ENCODE measurements at places on chromosomes 3 and 15. TPM values are rescaled to one million over a fixed set of nuclear protein-coding genes. Genes with fewer than 3 reads are reported as not detected.
A peak's percentile ranks its signal among the peaks of the same experiment; 100 is the strongest.

Gene MYH15
- total RNA-seq: not detected

DNA sequence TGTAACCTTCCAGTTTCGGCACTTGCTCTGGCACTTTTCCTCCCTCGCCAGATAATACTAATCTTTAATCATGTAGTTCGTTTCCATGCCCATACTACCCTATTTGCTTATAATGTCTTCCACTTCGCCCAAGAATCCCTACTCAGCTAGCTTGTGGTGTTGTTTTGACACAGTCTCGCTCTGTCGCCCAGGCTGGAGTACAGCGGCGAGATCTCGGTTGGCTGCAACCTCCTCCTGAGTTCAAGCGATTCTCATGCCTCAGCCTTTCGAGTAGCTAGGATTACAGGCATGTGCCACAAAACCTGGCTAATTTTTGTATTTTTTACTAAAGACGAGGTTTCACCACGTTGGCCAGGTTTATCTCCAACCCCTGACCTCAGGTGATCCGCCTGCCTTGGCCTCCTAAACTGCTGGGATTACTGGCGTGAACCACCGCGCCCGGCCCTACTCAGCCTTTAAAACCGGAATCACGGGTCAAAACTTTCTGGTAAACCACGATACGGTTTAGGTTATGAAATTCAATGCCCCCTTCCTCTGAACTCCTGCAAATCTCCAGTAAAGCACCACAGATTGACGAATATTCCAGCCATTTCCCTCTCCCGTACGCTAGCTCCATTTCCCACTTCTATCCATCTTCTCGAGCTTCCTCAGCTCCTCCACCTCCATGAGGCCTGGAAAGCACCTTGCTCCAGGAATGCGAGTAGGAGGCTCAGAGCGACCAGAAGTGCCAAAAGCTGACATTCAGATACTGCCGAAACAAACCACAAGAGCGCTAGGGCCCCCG, 878 bp upstream of the RAD51 start:
- DNase-seq: peak; percentile 4
- H3K27me3 ChIP-seq: no peaks in the 10 kb centered on the region
- peaks cover 9% of the 10 kb centered on the region for H3K36me3 ChIP-seq
- peak overlapping the region; percentile 95 for H3K27ac ChIP-seq
- H3K4me3 ChIP-seq: peak overlapping the region; percentile 81

GRCh38 chr3:168124291-168124690, 28.6 kb upstream of the GOLIM4 start:
- no peaks in the 10 kb centered on the region for H3K27me3 ChIP-seq
- H3K4me3 ChIP-seq: no peak overlapping the region
- no peaks in the 10 kb centered on the region for H3K4me1 ChIP-seq
- DNase-seq: no peak
- no peak overlapping the region for H3K27ac ChIP-seq
- no peaks in the 10 kb centered on the region for H3K36me3 ChIP-seq

Gene TRH
- total RNA-seq: not detected

Gene COX17
- total RNA-seq: 48.9 TPM

GRCh38 chr15:58203537-58203936, 65.4 kb downstream of the AQP9 start:
- no peak overlapping the region for H3K27ac ChIP-seq
- H3K4me1 ChIP-seq: peaks cover under 1% of the 10 kb centered on the region
- no peaks in the 10 kb centered on the region for H3K36me3 ChIP-seq
- DNase-seq: no peak

- no peak for DNase-seq
- H3K4me3 ChIP-seq: no peak overlapping the region
- no peaks in the 10 kb centered on the region for H3K4me1 ChIP-seq
- H3K36me3 ChIP-seq: no peaks in the 10 kb centered on the region
- H3K27me3 ChIP-seq: no peaks in the 10 kb centered on the region
Observed at GRCh38 chr3:161199926-161200325, 21.2 kb upstream of the NMD3 start.

GRCh38 chr3:160128056-160128455, 97.2 kb upstream of the C3orf80 start:
- no peaks in the 10 kb centered on the region for H3K36me3 ChIP-seq
- no peak overlapping the region for H3K4me3 ChIP-seq
- no peak overlapping the region for H3K27ac ChIP-seq
- DNase-seq: no peak

DNA sequence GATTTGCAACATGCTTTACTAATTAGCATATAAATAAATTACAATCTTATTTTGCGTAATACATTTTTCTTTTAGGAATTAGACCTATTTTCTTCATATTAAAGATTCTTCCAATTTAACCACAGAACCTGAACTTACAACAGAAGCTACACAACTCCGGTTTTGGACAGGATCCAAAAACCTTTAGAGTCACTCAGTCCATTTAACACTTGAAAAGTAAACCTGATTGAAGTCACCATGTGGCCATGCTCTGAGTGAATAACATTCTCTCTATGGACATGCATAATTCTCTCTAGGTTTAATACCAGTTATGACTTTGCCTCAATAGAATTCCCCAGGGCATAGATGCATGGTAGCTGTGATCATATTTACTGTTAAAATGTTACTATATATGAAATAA, 751.0 kb downstream of the VGLL3 start:
- no peaks in the 10 kb centered on the region for H3K4me1 ChIP-seq
- no peaks in the 10 kb centered on the region for H3K36me3 ChIP-seq
- H3K4me3 ChIP-seq: no peak overlapping the region
- H3K27ac ChIP-seq: no peak overlapping the region
- H3K27me3 ChIP-seq: no peaks in the 10 kb centered on the region
- no peak for DNase-seq

GRCh38 chr3:115576325-115576875, 46.9 kb upstream of the GAP43 start:
- no peak overlapping the region for H3K4me3 ChIP-seq
- no peak overlapping the region for H3K27ac ChIP-seq
- no peak for DNase-seq
- H3K27me3 ChIP-seq: no peaks in the 10 kb centered on the region
- H3K4me1 ChIP-seq: no peaks in the 10 kb centered on the region

Gene MAP6D1
- total RNA-seq: 3.1 TPM

Gene SEMA6D
- total RNA-seq: not detected

DNA sequence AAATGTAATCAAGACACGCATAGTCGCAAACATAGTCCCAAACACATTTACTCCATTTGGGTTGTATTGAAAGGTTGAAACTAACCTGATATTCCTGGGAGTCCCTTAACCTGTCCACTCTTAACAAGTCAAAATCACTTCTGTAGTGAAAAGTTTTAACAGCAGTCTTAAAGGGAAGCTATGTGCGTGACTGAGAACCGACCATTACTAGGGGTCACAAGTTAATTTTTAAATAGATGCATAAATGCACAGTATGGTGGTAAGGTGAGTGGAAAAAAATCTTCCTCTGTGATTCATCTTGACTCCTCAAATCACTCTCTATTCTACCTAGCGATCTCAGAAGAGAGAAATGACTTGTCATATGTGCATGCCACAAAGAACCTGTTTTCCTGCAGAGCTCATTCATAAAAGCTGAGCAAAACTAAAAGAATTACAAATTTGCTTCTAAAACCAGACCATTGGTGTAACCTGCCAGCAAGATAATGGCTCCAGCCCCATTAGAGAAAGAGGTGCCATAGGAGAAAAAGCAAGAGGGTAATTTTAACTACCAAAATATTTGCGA, 4.8 kb downstream of the GPR15 start:
- H3K4me1 ChIP-seq: peaks cover 17% of the 10 kb centered on the region
- DNase-seq: no peak
- no peak overlapping the region for H3K27ac ChIP-seq
- no peaks in the 10 kb centered on the region for H3K36me3 ChIP-seq
- H3K27me3 ChIP-seq: no peaks in the 10 kb centered on the region

Gene CTNNB1
- total RNA-seq: 175 TPM

DNA sequence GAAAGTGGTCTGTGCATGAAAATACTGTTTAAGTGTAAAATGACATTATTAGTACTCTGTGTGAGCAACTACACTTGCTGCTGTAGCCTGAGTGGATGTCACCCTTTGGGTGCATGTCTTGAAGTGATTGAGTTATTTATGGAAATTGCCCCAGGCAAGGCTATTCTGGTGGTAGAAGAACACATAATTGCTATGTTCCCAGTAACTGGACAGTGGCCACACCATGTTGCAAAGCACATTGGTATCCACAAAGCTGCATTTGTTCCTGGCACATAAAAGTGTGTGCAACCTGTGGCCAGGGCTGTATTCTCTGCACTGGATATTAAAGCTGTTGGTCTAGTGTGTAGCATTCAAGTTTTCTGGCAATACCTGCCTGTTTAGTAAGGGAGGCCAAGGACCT, 23.8 kb downstream of the MTMR14 start:
- no peaks in the 10 kb centered on the region for H3K4me1 ChIP-seq
- H3K27ac ChIP-seq: no peak overlapping the region

- H3K27ac ChIP-seq: no peak overlapping the region
- no peaks in the 10 kb centered on the region for H3K4me1 ChIP-seq
- no peak for DNase-seq
- no peaks in the 10 kb centered on the region for H3K27me3 ChIP-seq
Observed at GRCh38 chr3:43641306-43642114, 19.7 kb upstream of the ANO10 start.

DNA sequence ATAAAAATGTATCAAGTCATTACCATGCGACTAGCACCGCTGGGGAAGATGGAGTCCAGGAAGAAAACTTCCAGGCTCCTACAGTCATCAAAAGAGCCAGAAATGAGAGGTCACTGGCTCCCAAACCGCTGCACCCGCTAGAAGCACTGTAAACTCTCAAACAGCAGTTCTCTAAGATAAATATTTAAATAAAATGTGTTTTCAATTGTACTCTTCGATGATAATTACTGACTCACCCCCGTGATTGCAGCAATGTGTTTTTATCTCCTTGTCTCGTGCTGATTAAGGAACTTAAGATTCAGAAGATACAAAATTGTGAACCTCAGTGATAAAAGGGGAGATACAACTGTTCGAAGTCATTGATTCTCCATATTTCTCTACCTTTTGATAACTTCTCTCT, 45.8 kb upstream of the FOXP1 start:
- H3K27ac ChIP-seq: no peak overlapping the region
- H3K4me1 ChIP-seq: no peaks in the 10 kb centered on the region
- DNase-seq: no peak
- no peaks in the 10 kb centered on the region for H3K27me3 ChIP-seq

DNA sequence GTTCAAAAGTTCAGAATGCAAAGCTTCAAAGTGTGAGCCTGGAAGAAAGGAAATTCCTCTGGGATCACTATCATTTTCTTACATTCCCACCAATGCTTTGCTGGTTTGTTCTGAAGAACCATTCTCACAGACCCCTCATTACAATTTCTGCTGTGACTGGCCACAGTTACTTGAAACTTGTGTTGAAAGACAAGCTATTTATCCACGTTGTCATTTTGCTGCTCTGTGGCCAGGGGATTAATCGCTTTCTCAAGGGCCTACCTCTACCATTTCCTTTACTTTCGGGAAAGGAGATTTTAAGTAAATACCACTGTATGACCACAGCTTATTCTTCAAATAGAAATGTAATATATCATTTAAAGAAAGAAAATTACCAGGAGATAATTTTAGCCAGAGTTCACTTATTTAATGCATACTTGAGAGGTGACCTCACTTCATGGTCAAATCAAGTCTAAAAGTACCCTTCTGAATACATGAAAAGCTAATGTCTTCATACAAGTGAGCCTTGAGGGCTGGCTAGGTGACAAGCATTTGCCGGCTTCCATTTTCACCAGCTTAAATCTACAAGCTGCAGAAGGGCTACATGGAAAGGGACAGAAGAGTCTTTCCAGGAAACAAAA, 69.8 kb upstream of the ROBO2 start:
- DNase-seq: no peak
- H3K4me1 ChIP-seq: no peaks in the 10 kb centered on the region
- H3K27ac ChIP-seq: no peak overlapping the region
- H3K27me3 ChIP-seq: no peaks in the 10 kb centered on the region
- no peak overlapping the region for H3K4me3 ChIP-seq

Gene ACTRT3
- total RNA-seq: 0.17 TPM

- H3K27ac ChIP-seq: peak overlapping the region; percentile 92
- peaks cover 22% of the 10 kb centered on the region for H3K36me3 ChIP-seq
- peaks cover 37% of the 10 kb centered on the region for H3K4me1 ChIP-seq
Observed at GRCh38 chr3:184315543-184315867, 1.1 kb downstream of the EIF4G1 start.

DNA sequence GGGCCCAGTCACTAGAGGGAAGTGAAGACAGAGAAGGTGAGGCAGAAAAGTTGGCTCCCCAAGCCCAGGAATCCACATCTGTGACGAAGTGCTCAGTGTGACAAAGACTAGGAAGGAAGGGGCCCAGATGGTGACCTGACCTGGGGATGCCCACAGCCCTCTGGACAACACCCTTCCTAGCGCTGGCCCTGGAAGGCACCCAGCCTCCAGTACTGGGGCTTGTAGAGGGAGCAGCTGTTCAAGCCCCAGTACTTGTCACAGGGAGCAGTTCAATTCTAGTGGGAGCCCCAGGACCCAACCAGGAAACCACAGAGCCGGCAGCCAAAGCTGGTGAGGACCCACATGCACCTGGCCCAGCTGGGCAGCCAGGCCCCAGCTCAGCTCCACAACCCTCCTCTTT, 190.8 kb downstream of the XXYLT1 start:
- no peak overlapping the region for H3K27ac ChIP-seq
- H3K4me3 ChIP-seq: no peak overlapping the region
- no peaks in the 10 kb centered on the region for H3K4me1 ChIP-seq
- DNase-seq: no peak
- H3K27me3 ChIP-seq: no peaks in the 10 kb centered on the region
- H3K36me3 ChIP-seq: no peaks in the 10 kb centered on the region

DNA sequence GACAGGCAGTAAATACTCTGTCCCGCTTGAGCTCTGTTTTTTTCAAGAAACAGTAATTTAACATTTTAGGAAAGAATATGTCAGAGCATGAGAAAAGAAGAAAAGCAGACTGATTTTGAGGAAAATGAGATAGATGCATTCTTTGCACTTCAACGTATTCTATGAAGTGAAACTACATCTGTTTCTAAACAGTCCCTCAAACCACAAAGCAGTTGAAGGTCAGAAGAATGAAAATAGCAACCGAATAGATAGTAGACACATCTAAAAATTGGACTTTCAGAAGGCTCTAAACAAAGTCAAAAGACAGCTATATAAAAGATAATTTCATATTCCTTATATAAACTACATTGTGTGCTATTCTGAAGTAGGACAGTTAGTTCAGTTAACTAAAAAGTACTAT, 172.6 kb upstream of the LRRC3B start:
- no peak overlapping the region for H3K4me3 ChIP-seq
- no peak overlapping the region for H3K27ac ChIP-seq
- no peaks in the 10 kb centered on the region for H3K27me3 ChIP-seq
- no peaks in the 10 kb centered on the region for H3K36me3 ChIP-seq
- DNase-seq: no peak

- no peaks in the 10 kb centered on the region for H3K36me3 ChIP-seq
- H3K27ac ChIP-seq: no peak overlapping the region
- H3K4me1 ChIP-seq: no peaks in the 10 kb centered on the region
- no peak overlapping the region for H3K4me3 ChIP-seq
Observed at GRCh38 chr3:154926721-154927120, 153.4 kb upstream of the MME start.

GRCh38 chr15:100903168-100903554, 16.0 kb upstream of the LRRK1 start:
- H3K4me3 ChIP-seq: no peak overlapping the region
- no peaks in the 10 kb centered on the region for H3K4me1 ChIP-seq
- DNase-seq: no peak
- H3K27me3 ChIP-seq: no peaks in the 10 kb centered on the region

- no peaks in the 10 kb centered on the region for H3K4me1 ChIP-seq
- H3K36me3 ChIP-seq: no peaks in the 10 kb centered on the region
- H3K27me3 ChIP-seq: no peaks in the 10 kb centered on the region
- no peak overlapping the region for H3K27ac ChIP-seq
- no peak for DNase-seq
- H3K4me3 ChIP-seq: no peak overlapping the region
Observed at GRCh38 chr3:33889394-33890039, 91.1 kb downstream of the PDCD6IP start.

Gene TGFBR2
- total RNA-seq: 110 TPM

Gene ANKUB1
- total RNA-seq: not detected
